ENCODE measurements at places on chromosomes 13 and 19. TPM values are rescaled to one million over a fixed set of nuclear protein-coding genes. Genes with fewer than 3 reads are reported as not detected.

Gene ZNF497
- not detected for polyA plus RNA-seq

Gene OR7D2
- 0.01 TPM for polyA plus RNA-seq

Gene GARIN5A
- polyA plus RNA-seq: 2.1 TPM

Gene TMEM221
- polyA plus RNA-seq: 0.43 TPM

Gene KLK13
- 0.13 TPM for polyA plus RNA-seq

Gene ZNF723
- not detected for polyA plus RNA-seq

Gene PGLYRP1
- polyA plus RNA-seq: not detected

Gene NANOS3
- polyA plus RNA-seq: 0.45 TPM

Gene RDH8
- not detected for polyA plus RNA-seq

Gene ACER1
- polyA plus RNA-seq: 0.06 TPM

Gene SMIM24
- 1,947 TPM for polyA plus RNA-seq

Gene PEX11G
- polyA plus RNA-seq: 19.9 TPM

Gene TEAD2
- 1.8 TPM for polyA plus RNA-seq

Gene ZNF69
- 2.2 TPM for polyA plus RNA-seq

Gene METTL21C
- not detected for polyA plus RNA-seq

Gene ZNF568
- 2.7 TPM for polyA plus RNA-seq

Gene ZNF792
- polyA plus RNA-seq: 0.54 TPM

Gene C13orf42
- not detected for polyA plus RNA-seq

Gene OLFM2
- polyA plus RNA-seq: 2.9 TPM

Gene LSM7
- polyA plus RNA-seq: 233 TPM

Gene ZNF567
- polyA plus RNA-seq: 8.0 TPM

Gene KLK4
- not detected for polyA plus RNA-seq

Gene ZNF416
- 2.7 TPM for polyA plus RNA-seq

Gene CCDC8
- polyA plus RNA-seq: not detected

Gene RNF225
- polyA plus RNA-seq: not detected

Gene APOC1
- 8.4 TPM for polyA plus RNA-seq

Gene LGI4
- polyA plus RNA-seq: 7.1 TPM

Gene LPAR2
- 21.6 TPM for polyA plus RNA-seq

Gene ZBTB45
- polyA plus RNA-seq: 4.7 TPM

Gene KIR3DL1
- polyA plus RNA-seq: not detected

Gene WDR88
- polyA plus RNA-seq: 0.56 TPM

Gene EXOSC5
- 20.0 TPM for polyA plus RNA-seq

Gene FCHO1
- 1.4 TPM for polyA plus RNA-seq

Gene NLRP13
- polyA plus RNA-seq: not detected

Measured in small intestine (tissue), 16 donors.